Natural killer cell treated with Interleukin-12 subunit alpha and Interleukin-12 subunit beta and Interleukin-15 and Interleukin-18, amount 100 ng/mL, for 72 hours (primary cell): ENCODE measurements at places on chromosomes 4 and X.

DNA sequence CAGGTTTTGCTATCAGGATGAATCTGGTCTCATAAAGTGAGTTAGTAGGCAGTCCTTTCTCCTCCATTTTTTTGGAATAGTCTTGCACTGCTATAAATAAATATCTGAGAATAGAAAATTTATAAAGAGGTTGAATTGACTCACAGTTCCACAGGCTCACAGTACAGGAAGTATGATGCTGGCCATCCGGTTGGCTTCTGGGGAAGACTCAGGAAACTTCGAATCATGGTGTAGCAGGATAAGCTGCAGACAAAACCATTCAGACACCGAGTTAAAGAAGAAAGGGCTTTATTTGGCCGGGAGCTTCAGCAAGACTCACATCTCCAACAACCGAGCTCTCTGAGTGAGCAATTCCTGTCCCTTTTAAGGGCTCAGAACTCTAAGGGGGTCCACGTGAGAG is 348.2 kb downstream of the KCTD8 start:
- no peak for DNase-seq

DNA sequence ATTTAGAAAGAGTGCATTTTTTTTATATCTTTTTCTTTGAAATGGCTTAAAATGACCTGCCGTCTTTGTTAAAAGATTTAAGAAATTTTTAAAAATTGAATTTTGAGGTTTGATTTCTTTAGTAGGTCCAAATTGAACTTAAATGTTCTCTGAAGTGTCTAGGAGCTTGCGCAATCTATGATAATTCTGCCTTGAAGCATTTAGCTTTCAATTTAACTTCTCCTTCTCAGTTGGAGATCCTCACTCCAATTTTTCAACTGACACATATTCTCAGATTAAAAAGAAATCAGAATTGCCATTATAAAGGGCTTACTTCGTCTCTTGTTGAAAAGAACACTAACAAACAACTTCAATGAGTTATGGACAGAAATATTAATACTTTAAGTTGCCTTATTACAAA is 273.5 kb downstream of the TMA16 start:
- no peak for DNase-seq

- DNase-seq: no peak
These were observed 24.8 kb upstream of the ACSL1 start for GRCh38 chr4:184850431-184851199.

DNA sequence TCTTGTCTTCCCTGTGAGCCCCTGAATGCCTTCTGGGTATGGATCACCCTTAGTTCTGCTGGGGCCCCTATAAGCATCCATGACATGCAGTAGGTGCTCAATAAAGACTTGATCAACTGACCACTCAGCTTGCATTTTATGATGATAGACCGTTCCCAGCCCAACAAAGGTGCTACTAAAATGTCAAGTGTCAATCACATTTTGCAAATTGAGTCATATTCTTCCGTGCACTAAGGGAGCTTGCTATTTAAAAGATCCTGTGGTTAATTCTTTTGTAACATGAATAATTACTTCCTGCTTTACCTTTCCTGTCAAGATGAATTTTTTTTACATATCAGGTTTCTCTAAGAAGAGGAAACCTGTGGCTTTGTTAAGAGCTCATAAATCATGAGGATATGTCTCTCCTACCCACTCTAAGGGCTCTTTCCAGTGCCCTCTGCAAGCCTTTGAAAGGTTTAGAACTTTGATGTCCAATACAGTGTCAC is 47.6 kb downstream of the SH3KBP1 start:
- no peak for DNase-seq

DNA sequence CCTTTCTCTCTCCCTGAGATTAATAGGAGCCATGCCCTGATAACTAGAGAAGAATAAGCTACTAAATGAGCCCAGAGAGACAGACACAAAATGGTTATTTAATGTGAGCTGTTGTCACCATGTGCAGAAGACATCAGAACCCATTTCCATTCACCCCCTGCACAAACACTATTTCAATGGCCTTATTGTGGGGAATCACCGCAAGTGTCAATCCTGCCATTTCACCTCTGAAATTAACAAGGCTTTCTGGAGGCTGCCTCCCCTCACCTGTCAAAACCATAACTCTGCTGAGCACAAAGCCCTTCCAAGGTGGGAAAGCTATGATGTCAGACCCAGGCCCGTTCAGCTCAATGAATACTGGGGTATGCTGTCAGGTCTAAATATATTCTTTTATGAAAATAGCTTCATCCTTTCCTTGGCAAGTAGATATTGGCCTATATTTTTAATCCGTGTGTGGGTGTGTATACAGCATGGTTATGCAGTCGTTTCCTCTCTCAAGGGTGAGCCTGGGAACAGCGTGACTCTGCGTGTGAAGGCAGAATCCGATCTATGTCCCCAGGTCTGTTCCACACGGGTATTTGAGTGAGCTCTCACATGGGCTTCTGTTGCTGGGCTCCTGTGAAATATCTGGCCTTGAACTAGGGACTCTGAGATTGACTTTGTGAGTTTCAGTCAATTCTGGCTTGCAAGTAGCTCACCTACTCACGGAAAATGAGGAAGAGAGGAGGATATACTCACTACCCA is 266.3 kb downstream of the FBXW7 start:
- no peak for DNase-seq

DNA sequence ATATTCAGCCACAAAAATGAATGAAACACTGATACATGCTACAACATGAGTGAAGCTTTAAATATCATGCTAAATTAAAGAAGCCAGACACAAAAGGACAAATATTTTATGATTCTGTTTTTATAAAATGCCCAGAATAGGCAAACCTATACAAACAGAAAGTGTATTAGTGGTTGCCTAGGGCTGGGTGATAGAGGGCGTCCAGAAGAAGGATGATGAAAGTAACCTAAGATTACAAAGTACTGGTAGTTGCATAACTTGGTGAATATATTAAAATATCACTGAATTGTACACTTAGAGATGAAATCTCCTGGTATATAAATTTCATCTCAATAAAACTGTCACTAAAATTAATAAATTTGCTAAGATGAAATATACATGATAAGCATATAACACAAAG is 67.5 kb downstream of the FBXW7 start:
- DNase-seq: no peak

GRCh38 chrX:20060961-20061748 is 55.6 kb downstream of the MAP7D2 start:
- no peak for DNase-seq

DNA sequence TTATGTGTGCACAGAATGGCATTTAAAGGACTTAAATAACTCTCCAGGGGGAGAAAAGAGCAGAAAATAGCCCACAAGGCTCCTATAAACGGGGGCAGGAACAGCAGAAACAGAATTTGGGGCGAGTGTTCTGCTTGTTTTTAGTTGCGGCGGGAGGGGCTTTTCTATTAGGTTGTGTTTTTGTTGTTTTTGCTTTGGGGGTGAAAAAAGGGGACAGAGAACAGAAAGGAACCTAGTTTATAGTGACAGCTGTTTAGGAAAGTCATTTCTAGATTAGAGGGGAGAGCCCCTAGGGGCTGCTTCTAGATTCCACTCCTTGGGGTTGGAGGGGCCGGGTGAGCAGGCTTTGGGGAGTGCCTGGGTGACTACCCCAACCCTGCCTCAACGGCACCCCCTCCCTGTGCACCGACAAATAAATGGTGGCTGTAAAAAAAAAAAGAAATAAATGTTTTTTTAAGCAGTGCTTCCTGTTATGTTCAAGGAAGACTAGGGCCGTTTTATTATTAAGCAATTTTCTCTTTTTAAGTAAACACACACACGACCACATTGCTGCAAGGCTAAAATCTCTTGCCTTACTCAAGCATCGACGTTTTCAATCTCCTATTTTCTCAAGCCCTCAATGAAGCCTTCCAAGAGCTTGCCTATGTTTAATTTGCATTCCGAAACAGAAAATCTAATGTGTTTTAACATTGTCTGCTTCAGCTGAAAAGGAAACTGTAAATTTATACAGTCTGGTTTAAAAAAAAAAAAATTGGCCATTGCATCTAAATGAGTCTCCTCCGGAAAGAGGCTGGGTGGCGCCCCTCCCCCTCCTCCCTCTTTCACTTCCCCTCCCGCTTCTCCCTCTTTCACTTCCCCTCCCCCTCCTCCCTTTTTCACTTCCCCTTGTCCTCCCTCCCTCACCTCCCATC is 123.3 kb upstream of the TBL1X start:
- DNase-seq: peak; percentile 81
